WTC11 (cell line): ENCODE measurements at places on chromosomes 1 and 21.

DNA sequence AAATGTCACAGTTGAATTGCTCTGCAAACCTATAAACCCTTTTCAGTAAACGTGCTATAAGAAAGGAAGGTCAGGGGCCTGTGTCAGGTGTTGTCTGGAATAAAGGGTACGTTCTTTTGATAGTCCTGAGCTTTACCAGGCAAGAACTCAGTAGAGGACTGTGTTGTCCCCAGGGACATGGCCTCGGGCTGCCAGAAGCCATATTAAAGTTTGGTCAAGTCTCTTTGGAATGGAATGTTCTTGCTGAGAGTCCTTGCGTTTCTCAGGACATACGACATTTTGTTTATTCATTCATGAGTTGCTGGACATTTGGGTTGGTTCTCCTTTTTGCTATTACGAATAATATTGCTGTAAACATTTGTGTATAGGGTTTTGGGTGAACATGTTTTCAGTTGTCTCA lies 16.8 kb downstream of the VPS13D start:
- no peak for DNase-seq

- no peak for DNase-seq
Observed at GRCh38 chr1:119385650-119386049, 17.1 kb downstream of the HAO2 start.

DNA sequence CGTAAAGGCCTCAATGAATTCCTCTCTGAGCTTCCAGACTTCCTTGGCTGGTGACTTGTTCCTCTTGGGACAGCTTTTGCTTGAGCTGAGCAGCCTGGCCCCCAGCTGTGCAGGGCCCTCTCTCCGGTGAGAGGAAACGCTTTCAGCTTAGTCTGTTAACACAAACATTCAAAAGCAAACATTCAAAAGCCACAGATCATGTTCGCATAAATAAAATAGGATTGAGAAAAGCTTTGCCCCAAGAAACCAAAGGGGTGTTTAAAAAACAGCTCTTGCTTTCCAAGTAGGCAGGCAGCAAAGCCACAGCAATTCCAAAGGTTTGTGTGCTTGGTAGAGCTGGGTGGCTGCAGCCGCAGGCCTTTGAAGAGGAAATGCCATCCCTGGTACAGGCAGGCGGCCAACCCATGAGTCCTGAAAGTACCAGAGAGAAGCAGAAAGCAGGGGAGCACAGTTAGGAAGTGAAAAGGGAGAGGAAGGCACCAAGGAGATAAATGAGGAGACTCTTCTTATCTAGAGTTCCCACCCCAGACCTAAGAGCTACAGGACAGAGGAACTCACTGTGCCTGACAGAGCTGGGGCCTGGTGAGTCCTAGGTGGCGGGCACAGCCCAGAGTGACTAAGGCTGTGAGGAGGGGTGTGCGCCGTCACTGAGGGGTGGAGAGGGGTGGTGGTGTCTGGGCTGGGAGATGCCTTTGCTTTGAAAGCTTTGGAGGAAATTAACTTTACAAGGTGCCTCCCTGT lies 48.4 kb downstream of the CCN1 start:
- peak; percentile 44 for DNase-seq

DNA sequence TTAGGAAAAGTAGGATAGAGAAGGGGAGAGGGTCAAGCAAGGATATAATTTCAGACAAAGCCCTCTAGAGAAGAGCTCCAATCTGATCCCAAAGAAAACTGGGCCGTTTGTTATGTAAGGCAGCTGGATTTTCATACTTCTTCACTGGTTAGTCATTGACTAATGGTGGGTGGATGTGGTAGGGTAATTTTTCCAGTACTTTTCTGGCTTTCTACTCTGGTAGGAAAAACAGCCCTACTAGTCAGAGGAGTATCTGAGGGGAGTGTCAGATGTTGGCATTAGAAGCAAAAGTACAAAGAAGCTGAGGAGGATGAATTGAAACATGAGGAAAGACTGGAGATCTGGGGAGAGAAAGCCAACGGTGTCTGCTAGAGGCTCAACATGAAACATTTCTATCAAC lies 145.3 kb downstream of the TNFSF18 start:
- DNase-seq = no peak

DNA sequence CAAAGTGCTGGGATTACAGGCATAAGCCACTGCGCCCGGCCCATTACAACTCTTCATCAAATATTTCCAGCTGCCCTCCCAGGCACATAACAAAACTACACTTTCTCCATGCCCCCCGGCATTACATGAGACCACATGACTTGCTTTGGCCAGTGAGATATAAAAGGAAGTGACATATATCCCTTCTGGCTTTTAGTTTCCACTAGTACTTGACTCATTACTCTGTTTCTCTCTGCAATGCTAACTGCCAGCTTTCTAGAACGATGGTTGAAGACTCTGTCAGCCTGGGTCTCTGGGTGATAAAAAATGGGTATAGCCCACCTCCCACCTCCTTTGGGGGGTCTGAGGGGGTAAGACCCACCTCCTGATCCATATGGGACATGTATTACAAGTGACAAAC lies 24.2 kb downstream of the ABL2 start:
- no peak for DNase-seq
